T-cell (primary cell): ENCODE measurements at places on chromosomes 5 and 9.

DNA sequence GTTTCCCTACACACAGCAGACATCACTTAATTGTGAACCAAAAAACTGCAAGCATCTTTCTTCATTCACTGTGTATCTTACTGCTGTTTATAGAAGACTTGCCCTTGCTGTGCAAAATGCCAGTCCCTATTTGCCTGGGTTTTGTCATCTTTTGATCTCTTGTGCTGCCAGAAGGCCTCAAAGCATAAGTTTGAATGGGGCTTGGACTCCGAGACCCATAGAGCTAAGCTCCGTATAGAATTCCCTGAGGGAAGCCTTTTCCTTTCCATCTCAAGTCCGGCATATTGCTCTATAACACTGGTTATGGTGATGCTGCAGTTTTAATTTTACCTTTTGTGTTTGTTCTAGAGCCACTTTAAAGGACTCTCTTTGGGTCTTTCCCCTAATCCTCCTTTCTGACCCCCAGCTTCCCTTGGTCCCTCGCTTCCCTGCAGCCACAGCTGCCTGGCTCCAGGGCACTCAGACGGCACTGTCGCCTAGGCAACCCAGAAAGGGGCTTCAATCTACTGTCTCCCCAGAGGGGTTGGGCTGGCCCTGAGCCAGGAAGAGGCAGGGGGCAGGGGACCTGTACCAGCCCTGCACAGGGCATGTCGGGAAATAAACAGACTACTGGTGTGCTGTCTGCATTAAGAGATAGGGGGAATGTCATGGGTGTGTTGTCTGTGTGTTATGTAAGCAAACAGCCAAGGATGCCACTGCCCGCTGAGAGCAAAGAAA is 73.4 kb upstream of the MELK start:
- no peak for DNase-seq

- peak; percentile 3 for DNase-seq
These were observed 499 bp downstream of the ALG2 start for GRCh38 chr9:99221266-99221620.

DNA sequence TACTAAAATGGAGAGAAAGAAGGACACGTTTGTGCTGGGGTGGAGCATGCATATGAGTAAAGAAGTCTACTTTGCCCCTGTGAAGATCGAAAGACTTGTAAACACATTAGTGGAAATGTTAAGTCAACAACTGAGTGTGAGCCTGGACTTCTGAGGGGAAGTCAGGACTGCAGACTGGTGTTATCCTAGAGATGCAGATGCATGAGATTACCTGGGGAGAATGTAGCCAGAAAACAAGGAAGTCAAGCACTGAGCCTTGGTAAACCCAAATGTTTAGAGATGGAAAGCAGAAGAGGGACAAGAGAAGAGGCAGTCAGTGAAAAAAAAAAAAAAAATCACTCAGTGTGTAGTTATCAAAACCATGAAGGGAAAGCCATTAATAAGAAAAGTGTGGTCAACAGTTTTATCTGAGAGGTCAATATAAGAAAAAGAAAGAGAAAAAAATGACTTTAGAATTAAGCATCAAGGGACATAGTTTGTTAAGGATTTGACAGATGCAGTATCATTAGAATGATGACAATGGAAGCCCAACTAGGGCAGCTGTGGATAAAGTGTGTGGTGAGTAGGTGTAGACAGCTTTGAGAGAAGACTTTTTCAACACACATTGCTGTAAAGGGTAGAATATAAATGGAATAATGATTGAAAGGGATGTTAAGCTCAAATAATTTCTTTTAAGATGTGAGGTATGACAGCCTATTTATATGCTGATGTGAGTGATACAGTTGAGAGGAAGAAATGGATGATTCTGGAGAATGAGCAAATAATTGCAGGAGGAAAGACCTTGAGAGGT is 22.2 kb downstream of the JAKMIP2 start:
- DNase-seq, result no peak

- DNase-seq, result peak; percentile 20
These were observed 49.9 kb upstream of the GPR151 start for GRCh38 chr5:146565764-146566367.

- no peak for DNase-seq
These were observed 358.9 kb upstream of the RFX3 start for GRCh38 chr9:3884736-3885135.

DNA sequence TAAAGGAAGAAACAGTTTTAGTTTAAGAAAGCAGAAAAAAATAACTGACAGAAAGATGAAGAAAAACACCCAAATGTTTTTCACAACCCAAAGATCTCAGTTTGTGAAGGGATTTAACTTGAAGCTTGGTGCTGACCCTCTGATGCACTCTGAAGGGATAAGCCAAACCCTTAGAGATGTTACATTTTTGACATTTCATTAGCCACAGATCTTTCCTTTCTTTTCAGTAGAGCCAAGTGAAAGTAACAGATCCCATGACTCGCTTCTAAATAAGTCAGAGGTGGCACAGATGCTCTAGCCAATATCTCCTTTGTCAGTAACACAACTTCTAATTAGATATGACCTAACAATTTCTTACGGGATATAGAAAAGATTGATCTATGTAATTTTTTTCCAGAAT is 394.5 kb upstream of the EDIL3 start:
- no peak for DNase-seq

- no peak for DNase-seq
These were observed 737.4 kb upstream of the GRAMD2B start for GRCh38 chr5:125685771-125686170.

- DNase-seq, result no peak
These were observed 88.8 kb downstream of the TLE4 start for GRCh38 chr9:79660615-79661014.

DNA sequence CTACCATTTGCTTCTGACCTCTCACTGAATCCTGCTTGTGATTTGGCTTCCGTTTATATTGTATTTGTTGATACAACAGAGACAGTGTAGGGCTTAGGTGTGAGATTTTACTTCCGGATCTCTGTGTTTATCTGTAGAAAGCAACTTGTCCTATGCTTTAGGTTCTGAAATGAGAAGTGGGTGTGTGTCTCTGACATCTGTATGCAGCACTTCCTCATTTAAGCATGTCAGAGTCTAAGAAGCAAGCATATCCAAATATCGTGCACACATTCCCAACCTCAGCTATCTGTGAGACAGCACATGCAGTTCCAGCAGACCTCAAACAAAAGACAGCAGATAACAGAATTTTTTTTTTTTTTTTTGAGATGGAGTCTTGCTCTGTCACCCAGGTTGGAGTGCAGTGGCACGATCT is 16.3 kb downstream of the KLF9 start:
- no peak for DNase-seq

GRCh38 chr5:112708103-112708622 is 29.5 kb upstream of the APC start:
- no peak for DNase-seq

- no peak for DNase-seq
These were observed 40.6 kb downstream of the IRX2 start for GRCh38 chr5:2710910-2711309.

GRCh38 chr5:14108170-14108996 is 34.8 kb upstream of the TRIO start:
- DNase-seq, result no peak

DNA sequence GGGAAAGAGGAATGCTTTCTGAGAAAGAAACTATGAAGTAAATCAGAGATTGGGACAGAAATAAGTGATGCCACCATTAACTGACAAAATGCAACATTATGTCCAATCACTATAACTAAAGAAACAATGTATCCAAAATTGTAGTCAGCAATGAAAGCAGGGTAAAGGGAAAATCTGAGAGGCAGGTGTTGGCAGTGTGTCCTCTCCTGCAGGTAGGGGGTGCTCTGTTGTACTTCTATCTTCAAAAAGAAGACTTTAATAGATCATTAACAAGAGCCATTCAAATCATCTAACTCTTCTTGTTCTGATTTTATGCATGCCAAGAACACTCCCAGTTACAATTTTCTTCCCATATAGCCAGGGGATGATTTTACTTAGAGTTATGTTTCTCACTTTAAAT is 1275.7 kb downstream of the PTPRD start:
- DNase-seq, result no peak

DNA sequence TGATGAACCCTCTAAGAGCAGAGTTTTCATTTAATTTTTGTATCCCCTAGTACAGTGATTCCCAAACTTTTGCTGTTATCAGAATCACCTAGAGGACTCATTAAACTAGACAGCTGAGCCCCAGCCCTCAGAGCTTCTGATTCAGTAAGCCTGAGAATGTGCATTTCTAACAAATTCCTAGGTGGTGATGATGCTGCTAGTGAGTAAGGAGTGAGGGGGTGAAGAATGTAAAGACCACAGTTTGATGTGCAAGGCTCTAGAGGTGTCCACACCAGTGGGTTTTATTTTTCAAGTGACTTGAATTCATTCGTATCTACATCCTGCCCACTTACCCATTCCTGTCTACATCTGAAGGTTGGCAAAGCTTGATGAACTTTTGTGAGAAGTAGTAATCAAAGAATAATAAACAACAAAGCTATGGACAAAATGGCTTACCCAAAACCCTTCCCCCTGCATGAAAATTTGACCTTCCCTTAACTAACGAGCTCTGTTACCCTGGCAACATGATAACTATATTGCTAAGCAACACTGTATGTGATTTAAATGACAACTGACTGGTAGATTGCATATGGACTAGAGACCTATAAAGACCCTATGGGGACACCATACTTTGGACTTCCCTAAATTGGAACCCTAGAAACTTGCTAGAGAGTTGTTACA is 35.2 kb downstream of the DTWD2 start:
- no peak for DNase-seq

GRCh38 chr5:171957591-171958251 is 48.7 kb downstream of the FBXW11 start:
- DNase-seq, result peak; percentile 33

DNA sequence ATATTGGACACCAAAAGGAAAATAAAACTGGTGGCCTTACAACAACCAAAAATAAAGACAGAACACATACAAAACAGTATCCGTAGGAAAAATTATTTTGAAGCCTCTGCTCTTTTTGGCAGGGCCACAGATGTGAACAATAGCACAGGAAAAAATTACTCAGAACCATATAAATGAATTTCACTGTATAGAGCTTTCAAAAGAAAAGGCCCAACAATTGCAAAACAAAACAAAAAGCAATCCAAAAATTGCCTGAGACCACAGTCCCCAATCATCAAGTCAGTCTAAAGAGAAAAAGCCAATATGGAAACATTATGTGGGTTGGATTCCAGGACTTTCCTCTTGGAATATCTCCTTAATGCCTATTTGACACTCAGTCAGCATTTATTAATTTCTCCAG is 243.8 kb downstream of the CEMIP2 start:
- DNase-seq, result no peak

DNA sequence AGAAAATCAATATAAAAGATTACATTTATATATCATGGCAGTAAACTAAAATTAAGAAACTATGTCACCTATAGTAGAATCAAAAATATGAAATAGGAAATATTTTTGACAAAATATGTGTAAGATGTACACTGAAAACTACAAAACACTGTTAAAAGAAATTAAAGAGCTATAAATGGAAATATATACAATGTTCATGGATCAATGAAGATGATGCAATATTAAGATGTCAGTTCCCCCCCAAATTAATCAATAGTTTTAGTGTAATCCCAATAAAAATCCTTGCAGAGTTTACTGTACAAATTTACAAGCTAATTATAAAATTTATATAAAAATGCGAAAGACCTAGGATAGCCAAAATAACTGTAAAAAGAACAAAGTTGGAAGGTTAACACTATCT is 173.0 kb upstream of the ADRA1B start:
- no peak for DNase-seq

DNA sequence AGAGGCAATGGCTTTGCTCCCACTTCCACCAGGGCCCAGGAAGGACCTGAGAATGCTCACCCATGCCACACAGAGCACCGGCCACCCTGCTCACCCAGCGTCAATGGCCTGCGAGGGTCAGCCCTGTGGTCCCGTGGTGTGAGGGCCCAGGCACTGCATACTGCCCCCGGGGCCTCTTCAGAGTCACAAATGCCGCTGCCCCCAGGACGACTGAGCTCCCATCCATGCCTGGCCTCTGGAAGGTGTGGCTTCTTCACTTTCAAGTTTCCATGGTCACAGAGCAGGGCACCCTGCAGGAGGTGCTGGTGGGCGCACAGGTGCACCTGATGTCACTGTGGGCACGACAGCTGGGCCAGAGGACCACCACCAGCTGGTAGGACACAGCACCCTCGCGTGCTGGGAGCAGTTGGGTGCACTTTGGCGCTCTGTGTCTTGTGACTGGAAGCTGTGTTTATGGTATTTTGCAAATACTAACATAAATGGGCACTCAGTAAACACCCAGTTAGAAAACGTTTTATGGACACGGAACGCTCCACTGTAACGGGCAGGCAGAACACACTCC is 12.5 kb upstream of the ZDHHC11 start:
- DNase-seq, result no peak

DNA sequence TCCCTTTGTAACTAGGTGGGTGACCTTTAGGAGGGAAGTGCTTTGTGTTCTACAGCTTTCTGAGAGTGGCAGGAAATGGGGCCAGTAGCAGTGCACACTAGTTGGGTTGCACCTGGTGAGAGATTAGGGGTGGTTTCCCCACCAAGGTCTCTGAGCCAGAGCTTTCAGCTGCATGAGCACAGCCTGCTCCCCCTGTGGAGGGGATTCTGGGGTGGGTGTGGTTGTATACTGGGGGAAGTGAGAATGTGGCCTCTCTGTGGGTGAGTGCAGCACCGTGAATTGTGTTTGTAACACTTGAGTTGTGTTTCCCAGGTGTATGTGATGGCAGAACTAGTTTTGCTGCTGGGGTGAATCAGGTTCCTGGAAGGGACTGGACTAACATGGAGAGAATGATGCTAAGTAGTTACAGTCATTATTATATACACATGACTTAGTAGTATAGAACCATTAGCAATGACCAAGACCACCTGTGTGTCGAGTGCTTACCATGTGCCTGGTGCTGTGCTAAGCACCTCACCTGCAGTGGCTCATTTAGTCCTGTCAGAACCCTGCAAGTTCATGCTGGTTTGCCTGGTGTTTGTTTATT is 11.8 kb upstream of the CXXC5 start:
- DNase-seq, result peak; percentile 83

- no peak for DNase-seq
These were observed 6.0 kb upstream of the SFXN1 start for GRCh38 chr5:175472378-175472777.

- no peak for DNase-seq
These were observed 26.4 kb downstream of the ARHGEF28 start for GRCh38 chr5:73652391-73652790.

DNA sequence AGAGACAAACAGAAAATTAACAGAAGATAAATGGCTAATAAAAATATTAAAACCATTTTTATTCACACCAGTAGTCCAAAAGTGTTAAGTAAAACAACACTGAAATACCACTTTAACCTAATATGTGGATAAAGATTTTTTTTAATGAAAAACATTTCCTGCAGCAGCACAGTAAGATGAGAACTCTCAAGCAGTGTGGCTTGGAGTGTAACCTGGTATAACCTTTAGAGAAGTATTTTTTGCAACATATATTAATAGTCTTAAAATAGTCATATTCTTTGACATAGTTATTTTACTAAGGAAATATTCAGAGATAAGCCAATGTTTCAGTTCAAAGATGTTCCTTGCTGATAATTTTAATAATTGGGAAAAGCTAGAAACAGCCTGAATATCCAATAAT is 644.4 kb downstream of the PDE4D start:
- DNase-seq, result no peak
